ENCODE measurements at places on chromosomes 11 and 22.

DNA sequence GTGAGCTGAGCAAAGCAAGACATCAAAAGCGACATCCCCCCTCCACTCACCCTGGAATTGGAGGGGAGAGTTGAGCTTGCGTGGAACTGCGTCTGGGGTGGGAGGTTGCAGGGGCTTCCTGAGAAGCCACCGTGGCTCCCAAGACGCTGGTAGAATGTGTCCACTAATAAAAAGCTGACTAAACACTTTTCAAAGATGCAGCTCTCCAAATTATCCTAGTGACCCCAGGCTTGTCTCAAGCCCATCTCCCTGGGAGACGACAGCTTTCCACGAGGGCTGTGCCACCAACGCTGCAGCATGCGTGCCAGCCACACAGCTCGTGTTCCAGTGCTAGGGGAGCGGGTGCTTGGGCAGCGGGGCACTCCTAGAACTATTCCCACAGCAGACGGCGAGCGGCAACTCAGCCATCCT is 6.3 kb upstream of the GAL start:
- no peak for DNase-seq

DNA sequence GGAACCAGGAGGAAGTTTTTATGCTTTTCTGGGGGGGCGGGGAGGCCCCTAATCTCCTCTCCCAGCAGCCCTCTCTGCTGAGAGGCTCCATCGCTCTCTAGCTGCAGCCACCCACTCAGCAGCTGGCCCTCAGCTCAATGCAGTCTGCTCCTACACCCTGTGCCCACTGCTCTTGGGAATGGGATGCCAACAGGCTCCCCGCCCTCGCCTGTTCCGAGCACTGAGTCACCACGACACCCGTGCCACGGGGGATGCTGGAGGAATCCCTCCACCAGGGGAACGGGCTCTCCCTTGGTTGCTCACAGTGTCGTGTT is 23.5 kb upstream of the SUSD2 start:
- no peak for DNase-seq

DNA sequence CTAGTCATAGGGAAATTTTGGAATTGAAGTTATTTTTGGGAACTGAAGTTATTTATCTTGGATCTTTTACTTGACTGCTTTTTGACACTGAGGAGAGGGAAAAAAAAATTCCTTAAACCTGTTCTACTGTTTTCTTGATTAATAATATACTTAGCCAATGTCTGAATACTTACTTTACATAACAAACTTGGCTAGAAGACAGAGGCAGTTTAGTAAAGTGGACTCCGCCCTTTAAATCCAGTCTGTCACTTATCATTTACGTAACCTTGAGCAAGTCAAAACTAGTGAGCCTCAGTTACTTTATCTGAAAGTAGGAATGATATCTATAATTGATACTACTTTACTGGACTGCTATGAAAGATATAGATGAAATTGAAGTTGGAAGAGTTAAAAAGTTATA is 19.5 kb downstream of the CTSC start:
- no peak for DNase-seq

- DNase-seq, result no peak
Observed at GRCh38 chr11:826836-827145, 928 bp upstream of the CRACR2B start.

DNA sequence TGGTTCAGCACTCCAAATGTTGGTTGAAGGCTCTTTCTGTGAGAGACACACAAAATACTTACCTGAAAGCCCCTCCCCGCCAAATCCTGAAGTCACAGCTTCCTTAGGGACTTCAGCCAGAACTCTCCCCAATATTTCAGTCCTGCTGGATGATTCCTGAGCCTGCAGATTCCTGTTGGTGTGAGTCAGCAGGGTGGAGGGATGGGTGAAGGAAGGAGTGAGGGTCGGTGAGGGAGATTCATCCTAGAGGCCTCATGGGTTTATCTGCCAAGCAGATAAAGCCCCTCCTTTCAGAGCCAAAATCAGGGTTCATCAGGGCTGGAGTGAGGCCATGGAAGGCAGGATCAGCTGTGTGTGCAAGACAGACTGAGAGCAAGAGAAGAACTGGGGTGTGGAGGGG is 37.9 kb downstream of the SMIM38 start:
- no peak for DNase-seq

DNA sequence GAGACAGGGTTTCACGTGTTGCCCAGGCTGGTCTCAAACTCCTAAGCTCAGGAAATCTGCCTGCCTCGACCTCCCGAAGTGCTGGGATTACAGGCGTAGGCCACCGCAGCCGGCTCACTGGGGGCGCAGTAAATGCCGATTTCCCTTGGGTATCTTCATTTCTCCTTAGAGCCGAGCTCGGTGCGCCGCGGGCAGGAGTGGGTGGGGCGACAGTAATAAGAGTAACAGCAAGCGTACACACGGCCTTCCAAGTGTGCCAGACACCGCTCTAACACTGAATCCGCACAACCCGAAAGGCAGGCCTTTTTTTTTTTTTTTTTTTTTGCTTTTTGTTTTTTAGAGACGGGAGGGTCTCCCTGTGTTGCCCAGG is 500 bp upstream of the ADSL start:
- DNase-seq, result no peak

GRCh38 chr11:93032580-93032979 is 63.1 kb downstream of the MTNR1B start:
- DNase-seq, result no peak

DNA sequence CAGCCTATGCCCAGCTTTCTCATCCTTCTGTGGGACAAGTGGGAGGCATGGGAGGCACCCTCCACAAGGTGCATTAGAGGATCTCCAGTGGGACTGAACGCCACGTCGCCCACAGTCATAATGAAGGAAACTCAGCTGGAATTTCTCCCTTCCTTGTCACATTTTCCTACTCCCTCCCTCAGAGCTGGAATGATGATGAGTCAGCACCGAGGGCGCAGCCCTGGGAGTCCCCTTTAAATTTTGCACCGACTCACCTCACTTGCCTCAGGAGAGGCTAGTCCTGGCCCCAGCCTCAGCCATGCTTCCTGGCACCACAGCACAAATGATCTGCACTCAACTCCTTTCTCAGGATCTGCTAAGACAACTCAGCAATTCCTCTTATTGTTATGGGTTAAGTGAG is 34.3 kb downstream of the DBX1 start:
- DNase-seq, result no peak

DNA sequence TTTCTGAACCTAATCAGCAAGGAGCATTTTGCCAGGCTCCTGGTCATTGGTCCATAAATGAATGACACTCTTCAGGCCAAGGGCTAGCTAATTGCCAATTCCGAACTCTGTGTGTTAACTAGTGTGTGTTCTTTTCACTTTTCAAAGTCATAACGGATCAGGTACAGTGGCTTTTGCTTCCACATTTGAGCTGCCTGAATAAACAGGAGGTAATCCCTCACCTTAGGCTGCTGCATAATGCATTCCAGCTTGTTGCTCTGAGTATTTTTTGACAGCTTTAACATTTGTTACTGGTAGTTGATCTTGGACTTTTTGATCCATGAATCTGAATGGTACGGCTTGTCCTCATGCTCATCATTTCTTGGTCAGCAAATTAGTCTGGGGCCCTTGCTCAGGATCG is 485.1 kb downstream of the CNTN5 start:
- DNase-seq, result no peak

GRCh38 chr11:125943661-125944349 is 2.0 kb upstream of the VSIG10L2 start:
- no peak for DNase-seq

GRCh38 chr11:42085736-42086135 is 626.3 kb upstream of the LRRC4C start:
- no peak for DNase-seq

DNA sequence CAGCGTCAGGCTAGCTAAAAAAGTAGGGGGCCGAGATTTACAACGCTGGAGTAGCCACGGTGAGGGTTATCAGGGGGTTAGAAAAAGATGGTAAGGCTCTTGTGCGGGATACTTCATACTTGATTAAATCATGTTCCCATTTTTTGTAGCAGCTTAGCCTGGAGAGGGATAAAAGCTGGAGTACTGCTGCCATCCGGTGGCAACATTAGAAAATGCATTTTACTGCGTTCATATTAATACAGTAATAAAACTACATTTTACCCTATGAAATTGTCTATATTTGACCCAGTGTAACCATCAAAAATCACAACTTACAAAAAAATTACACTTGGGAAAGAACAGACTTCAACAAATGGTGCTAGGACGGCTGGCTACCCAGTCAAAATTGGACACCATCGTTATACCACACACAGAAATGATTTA is 17.3 kb downstream of the RPUSD4 start:
- no peak for DNase-seq

DNA sequence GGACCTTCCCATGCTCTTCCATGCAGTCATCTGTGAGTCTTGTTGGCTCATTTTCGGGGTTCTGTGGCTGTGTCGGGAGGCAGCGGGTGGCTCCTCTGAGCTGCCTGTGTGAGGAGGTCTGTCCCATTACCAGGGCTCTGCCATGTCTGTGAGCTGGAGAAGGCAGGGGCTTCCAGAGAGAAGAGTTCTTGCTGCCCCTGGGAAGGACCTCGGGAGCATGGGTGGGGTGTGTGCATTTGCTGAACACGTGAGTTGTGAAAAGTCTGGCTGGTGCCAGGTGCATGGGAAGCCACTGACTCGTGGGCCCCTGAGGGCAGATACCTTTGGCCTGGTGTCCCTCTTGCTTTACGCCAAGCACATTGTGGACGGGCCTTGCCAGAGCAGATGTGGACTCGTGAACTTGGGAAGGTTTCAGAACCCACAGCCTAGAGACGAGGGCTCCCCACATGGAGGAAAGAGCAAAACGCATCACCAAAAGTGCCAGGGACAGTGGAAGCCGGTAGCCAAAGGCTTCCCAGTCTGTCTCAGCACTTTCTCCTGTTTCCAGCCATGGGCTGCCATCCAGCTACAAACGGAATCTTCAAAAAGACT is 1324.5 kb downstream of the BRD1 start:
- DNase-seq, result no peak

DNA sequence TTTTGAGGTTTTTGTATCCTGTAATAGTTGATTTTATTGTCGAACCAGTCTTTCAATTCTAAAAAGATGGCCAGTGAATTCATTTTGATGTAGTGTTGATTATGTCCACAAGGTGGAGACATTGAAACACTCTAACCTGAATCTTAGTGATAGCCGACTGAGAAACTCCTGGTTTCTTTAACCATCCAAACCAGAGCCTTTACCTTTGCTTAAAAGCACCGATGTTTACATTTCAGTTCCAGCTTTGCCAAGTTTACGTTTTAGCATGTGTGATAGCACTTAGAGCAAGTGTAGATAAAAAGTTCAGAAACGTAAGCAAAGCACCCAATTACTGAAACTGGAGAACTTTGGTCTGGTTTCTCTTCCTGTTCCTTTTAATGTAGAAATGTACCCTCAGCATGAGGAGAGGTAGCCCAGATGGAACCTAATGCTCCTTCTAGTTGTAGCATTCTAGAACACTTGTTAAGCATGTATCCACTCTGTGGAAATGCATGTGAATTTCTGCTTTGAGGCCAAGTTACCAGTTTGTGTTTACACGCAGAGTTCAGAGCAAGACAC is 208.6 kb downstream of the DBX1 start:
- no peak for DNase-seq

GRCh38 chr11:19683141-19683805 is 29.4 kb upstream of the NAV2 start:
- DNase-seq, result no peak

DNA sequence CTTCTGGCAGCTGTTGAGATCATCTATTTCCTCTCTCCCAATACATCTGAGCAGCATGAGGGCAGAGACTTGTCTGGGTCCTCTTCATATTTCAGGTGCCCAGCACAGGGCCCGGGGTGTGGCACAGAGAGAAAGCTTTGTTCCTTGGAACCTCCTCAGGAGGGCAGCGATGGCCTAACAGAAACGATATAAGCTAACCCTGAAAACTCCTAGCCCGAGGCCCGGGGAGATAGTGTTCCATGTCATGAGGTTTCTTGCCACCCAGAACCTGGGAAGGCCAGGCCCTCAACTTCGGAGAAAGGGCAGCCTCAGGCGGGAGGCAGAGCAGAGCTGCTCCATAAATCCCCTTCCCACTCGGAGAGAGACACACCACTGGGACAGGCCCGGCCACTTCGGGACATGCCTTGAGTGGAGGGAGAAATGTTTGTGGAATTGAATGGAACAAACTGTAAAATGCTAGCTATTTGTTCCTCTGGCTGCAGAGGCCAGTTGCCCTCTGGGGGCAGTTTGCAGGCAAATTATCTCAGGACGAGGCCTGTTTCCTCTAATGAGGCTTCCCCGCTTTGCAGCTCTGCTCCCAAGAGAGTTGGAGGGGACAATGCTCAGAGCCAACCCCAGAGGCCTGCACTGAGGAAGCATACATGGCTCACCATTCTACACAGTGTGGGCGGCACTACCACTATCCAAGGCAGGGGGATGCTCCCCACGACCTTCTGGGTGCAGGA is 11.6 kb downstream of the ARRB1 start:
- DNase-seq, result no peak

DNA sequence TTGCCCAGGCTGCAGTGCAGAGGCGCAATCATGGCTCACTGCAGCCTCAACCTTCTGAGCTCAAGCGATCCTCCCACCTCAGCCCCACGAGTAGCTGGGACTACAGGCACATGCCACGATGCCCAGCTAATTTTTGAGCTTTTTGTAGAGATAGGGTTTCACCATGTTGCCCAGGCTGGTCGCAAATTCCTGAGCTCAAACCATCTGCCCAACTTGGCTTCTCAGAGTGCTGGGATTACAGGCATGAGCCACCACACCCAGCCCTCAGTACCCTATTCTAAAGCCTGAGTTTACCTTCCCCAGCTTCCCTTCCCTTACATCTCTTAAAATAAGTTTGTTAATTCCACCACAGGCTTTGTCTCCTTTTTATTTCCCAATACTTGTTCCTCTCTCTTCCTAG is 59.1 kb downstream of the AMBRA1 start:
- no peak for DNase-seq

DNA sequence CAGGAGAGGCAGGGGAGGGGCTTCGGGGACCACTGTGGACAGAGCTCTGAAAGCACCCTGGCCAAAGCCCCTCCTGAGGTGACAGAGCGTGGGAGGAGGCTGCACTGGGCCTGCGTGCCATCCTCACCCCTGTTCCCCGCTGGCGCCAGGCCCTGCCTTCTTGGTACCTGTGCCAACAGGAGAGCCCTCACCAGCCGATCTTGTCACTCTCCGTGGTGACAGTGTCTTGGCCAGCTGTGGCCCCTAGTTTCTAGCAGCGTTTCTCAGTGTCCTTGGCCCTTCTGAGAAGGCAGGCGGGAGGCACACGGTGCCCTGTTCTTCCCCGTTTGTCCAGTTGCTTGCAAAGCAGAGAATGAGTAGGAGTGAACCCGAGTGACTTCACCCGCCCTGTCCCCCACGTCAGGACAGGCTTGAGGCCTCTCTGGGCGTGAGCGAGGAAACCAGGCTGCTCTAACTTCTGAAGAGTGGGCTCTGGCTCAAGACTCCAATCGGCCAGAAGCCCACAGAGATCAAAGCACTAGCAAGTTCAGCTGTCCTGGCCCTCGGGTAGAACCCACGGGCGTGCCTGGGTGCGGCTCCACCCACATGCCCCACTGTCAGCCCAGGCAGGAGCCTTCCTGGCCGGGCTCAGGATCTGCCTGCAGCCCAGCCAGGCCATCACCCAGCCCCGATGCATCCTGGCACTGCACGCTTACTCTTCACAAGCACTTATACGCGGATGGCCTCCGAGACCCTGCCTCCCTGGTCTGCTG is 60.2 kb upstream of the EMID1 start:
- DNase-seq, result no peak

All from SHP77 treated with DMSO at 0.1 percent for 48 hours (cell line).